Activated T-cell treated with anti-CD3 and anti-CD28 coated beads for 1 hour (primary cell): ENCODE measurements at places on chromosomes 2 and 18.

- DNase-seq: no peak
These were observed 100.1 kb upstream of the ST3GAL5 start for GRCh38 chr2:85988914-85989270.

DNA sequence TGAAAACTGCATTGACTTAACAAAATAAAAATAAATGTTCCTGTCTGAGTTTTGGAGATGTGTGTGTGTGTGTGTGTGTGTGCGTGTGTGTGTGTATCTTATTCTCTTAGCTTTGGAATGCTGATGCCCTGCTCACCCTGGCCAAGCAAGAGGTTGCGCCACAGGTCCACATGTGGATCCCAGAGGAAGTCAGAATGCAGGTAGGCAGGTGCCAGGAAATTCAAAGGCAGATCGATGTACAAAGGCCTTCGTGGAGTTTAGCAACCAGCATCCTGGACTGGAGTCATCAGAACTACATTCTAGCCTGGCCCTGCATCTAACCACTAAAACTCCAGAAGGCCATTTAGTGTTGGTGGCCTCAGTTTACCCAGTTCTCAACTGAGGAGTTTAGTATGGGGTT is 12.4 kb downstream of the G6PC2 start:
- no peak for DNase-seq

GRCh38 chr2:181658444-181658843 is 1.5 kb upstream of the CERKL start:
- no peak for DNase-seq

DNA sequence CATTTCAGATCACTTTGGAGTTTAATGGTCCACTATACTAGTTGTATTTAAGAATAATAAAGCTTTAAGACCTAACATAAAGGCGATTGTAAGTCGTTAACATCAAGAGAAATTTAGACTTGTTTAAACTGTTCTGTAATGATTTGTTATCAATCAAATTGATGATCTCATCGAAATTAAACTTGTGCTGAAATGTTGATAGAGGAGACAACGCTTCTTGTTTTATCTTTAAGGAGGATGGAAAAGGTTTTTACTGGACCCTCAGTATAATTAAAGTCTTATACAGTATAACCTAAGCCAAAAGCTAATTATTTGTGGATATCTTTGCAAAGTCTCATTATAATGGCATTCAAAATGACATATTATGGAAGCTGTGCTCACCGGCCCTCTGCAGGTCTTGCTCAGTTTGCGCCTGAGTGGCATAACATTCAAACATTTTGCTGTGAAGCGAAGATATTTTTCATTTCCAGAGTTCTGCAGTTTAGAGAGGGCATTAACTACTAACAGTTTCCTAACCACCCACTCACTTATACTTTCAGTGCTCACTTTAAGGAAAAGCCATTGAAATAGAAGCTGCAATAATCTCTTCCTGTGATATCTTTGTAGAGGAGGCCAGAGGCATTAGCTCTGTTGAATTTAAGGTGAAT is 1.4 kb upstream of the SERTAD2 start:
- no peak for DNase-seq

DNA sequence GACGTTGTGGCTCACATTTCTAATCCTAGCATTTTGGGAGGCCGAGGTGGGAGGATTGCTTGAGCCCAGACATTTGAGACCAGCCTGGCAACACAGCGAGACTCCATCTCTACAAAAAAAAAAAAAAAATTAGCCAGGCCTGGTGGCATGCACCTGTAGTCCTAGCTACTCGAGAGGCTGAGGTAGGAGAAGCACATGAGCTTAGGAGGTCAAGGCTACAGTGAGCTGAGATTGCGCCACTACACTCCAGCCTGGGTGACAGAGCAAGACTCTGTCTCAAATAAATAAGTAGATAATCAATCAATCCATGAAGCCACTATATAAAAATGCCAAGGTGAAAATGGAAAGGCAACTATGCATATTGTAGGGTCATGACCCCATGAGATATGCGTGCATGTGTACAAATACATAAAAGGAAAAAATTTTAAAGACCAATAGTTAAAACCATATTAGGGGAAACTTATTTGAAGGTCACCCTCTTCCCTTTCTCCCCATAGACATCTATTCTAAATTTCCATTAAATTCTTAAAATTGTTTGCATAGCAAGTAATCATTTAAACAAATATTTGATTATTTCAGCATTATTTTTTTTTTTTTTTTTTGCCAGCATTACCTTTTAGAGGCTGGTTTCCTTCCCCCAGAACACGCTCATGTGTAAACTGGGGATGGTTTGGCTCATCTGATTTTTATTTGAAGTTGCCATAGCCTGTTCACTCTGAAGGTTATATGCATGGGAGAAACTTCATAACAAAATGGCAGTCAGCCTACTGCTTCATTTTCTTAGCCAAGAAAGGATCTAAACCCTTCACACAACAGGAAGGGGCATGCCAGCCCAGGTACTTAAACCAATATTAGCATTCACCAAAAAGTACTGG is 37.3 kb upstream of the TMEM247 start:
- no peak for DNase-seq

DNA sequence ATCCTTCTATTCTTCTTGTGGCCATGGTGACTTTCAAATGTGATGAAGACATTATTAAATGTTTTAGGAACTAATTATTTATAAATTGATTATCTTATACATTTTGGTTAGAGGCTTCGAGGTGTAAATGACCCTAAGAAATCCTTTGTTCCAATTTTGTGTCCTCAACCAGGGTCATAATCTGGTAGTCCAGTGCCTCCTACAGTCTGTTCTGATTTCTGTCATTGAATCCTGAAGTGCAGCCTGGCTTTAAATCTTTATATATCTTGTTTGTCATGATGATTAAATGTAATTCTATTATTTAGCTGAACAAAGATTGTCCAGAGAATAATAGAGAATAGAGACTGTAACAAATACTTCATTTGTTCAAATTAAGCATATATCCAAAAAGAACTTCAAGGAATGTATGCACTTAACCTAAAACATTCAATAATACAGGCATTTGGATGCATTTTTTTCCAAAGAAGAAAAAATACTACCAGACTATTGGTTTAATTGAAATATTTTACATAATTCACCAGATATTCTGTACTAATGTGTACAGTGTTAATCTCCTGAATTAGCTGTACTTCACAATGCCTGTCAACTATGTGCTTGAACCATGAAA is 89.8 kb downstream of the PRPF40A start:
- no peak for DNase-seq

DNA sequence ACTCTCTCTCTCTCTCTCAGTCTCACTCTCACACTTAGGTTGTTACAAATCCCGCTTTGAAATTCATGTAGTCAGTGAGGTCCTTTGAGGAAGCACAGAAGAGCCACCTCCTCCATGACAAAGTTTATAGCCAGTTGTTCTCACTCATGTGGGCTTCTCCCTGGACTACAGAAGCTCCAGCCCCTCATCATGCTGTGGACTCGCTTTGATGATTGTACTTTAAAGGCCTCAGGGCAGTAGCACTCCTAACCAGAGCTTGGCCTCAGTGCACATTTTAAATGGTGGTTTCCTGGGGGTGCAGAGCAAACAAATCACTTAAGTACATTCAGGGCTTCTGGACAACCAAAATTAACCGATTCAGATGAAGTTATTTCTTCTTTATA is 115.7 kb downstream of the MTCL1 start:
- DNase-seq: no peak

GRCh38 chr2:166972002-166972401 is 83.7 kb downstream of the XIRP2 start:
- no peak for DNase-seq

- DNase-seq: no peak
These were observed 114.8 kb downstream of the ACAA2 start for GRCh38 chr18:49698525-49699025.

- no peak for DNase-seq
These were observed 35.7 kb upstream of the POU3F3 start for GRCh38 chr2:104818264-104818663.

- DNase-seq: no peak
These were observed at the start of gene CRACDL for GRCh38 chr2:98935777-98936352. Gene CRACDL (minus strand): TSS chr2:98936225. CDS start chr2:98846800, 89,425 bp downstream.

- DNase-seq: no peak
These were observed 64.1 kb downstream of the CHRNA1 start for GRCh38 chr2:174699993-174700766.

- no peak for DNase-seq
These were observed 1.2 kb downstream of the BABAM2 start for GRCh38 chr2:27891673-27892105.

- no peak for DNase-seq
These were observed 105.8 kb downstream of the MTCL1 start for GRCh38 chr18:8811115-8811514.

GRCh38 chr2:25293958-25294562 is 47.7 kb downstream of the DNMT3A start:
- DNase-seq: no peak

- DNase-seq: no peak
These were observed 571.9 kb upstream of the PKDCC start for GRCh38 chr2:41475959-41476358.

DNA sequence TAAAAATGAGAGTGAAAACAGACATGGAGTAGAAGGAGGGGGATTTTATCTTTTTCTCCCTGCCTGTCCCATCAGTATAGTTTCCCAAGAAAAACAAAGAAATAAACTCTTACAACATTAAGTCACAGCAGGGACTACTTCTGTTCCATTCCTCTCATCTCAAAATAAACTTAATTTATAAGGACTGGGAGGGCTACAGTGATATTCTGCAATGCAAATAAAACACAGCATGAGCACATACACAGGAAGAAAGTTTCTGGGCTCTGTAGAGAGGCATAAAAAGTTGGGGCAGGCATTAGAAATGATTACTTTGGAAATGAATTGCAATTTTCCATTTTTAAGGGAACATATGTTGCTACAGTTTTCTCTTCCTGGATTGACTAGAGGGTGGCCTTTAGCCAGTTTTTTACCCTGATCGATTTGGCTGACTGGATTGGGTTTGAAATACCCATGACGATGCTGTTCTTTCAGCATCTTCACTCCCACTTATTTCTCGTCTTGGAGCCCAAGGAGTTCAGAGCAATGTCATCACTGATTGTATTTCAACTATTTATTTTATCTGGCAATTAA is 157.1 kb downstream of the ACTR3 start:
- no peak for DNase-seq

- no peak for DNase-seq
These were observed 91.5 kb downstream of the MREG start for GRCh38 chr2:215921895-215922294.

- no peak for DNase-seq
These were observed 125.5 kb upstream of the SIX2 start for GRCh38 chr2:45134726-45135125.
